K562 (cell line): ENCODE measurements at places on chromosomes 5 and 9. TPM values are rescaled to one million over a fixed set of nuclear protein-coding genes. Genes with fewer than 3 reads are reported as not detected.

DNA sequence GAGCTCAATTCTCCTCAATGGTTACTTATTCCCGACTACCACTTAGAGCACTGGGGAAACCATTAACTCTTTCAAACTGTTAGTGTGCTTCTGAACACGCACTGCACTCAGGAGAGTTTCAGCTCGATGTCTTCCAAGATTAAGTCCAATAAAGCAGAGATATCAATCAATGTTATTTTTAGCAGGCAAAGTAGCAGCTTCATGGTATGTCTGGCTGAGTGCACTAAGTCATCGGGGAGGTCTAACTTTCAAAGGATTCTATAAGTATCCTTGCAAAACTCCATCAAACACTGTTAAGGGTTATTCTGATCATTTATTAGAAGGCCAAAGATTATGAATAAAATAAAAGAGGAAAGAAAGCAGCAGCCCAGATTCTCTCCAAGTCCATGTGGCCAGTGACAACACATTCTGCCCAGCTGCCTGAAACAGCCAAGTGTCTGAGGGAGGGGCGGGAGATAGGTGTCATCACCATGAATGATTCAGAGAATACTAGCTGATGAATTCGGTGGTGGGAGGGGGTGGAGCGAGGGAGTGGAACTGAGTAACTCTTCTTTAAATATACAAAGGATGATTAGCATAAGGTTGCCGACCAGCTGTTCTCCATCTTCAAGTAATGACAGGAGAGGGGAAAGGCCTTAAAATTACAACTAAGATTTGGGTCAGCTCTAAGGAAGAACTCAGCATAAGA is 21.3 kb downstream of the NREP start:
- no peaks in the 10 kb centered on the region for H3K27me3 ChIP-seq
- H3K4me3 ChIP-seq, result no peak overlapping the region
- no peaks in the 10 kb centered on the region for H3K36me3 ChIP-seq

DNA sequence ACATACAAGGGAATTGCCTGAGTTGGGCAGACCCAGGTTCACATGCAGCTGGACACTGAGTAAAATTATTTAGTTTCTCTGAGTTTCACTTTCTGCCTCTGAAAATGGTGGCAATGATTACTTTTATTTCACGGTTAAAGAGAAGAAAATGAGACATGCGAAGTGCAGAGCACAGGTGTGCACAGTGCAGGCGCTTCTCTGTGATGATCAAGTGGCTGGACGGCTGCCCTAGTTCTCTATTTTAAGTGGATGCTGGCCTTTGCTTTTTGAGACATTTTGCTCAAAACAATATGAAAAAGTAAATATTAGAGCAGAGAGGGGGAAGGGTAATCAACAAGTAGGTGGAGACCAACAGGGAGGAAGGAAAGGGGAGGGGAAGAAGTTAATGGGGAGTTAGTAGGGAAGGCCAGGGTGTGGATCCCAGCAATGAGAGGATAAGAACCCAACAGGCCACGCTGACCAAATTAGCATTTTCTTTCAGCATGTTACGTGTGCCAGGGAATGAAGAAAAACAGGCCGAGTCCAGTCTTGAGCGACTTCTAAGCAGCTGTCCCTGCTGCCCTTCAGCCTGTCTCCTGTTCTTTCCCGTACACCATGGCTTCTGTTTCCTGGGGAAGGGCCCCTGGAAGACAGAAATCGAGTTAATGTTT is 16.1 kb downstream of the SNX18 start:
- H3K4me1 ChIP-seq, result no peaks in the 10 kb centered on the region
- DNase-seq, result no peak
- H3K36me3 ChIP-seq, result no peaks in the 10 kb centered on the region
- H3K27ac ChIP-seq, result no peak overlapping the region
- H3K27me3 ChIP-seq, result no peaks in the 10 kb centered on the region

DNA sequence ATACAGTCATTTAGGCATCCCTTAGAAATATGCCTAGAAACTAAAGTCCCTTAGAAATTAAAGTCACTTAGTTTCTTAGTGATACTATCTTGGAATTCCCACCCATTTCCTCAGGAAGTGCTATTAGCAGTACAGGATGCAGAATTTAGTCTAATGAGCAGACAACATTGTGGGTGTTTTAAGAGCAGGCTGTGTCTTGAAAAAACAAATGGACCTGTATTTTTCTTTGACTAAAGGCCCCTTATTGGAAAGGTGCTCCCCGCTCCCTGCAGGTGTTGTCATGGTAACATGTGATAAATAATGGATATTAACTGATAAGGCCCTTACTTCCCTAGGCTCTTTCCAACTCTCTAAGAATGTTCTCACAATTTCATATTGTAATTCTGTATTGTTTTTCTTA is 38.8 kb upstream of the STARD4 start:
- DNase-seq, result no peak
- H3K4me3 ChIP-seq, result no peak overlapping the region
- H3K27me3 ChIP-seq, result peaks cover 3% of the 10 kb centered on the region
- H3K27ac ChIP-seq, result no peak overlapping the region
- H3K4me1 ChIP-seq, result no peaks in the 10 kb centered on the region
- H3K36me3 ChIP-seq, result no peaks in the 10 kb centered on the region

DNA sequence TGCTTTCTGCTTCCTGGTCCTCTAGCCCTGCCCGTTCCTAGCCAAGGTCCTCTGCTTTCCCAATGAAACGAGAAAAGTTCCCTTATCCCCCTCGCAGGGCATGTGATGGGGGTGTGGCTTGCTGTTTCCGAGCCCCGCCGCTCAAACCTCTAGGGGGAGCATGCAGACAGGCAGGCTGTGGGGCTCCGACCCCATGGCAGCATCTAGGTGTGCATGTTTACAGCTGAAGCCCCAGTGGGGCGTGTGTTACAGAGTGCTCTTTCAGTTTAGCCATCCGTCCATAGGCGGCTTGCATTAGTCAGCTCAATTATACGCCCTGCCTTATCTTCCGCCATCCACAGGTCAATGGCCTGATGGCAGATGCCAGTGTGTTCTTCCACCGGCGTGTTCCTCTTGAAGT is 48.3 kb upstream of the SPATA31E1 start:
- H3K4me1 ChIP-seq, result no peaks in the 10 kb centered on the region; the same call in 2 of the 3 replicates
- peaks cover 26% of the 10 kb centered on the region for H3K27me3 ChIP-seq
- no peak overlapping the region for H3K27ac ChIP-seq

DNA sequence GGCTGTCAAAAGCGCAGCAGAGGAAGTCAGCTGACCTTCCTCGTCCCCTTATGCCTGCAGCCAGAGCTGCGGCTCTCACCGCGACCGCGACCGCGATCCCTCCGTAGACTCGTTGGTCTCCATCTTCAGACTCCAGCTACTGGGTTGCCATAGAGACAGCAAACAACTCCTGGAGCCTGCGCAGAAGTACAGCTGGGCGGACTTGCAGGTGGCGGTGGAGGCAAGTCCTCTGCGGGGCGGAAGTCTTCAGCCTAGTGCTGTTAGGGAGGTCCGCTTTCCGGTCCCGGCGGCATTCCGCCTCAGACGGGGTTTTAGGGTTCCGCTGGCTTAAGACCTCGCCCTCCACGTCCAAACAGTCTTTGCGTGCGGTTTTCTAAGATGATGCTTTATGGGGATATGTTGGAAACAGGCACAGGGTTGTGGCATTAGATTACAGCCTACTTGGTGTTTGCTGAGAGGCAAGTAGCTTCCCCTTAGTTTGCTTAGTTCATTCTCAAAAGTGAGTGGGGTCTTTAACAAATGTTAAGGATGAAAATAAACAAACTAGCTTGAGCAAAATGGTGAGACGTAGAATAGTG is at the start of gene SPAG8:
TSS of gene SPAG8 (minus strand) at position 238 of the 578 bp plus-strand sequence. CDS start at position 123, 115 bp downstream.
- peak; percentile 81 for DNase-seq
- no peaks in the 10 kb centered on the region for H3K27me3 ChIP-seq
- H3K4me3 ChIP-seq, result peak within 1 kb of the TSS; percentile 31

DNA sequence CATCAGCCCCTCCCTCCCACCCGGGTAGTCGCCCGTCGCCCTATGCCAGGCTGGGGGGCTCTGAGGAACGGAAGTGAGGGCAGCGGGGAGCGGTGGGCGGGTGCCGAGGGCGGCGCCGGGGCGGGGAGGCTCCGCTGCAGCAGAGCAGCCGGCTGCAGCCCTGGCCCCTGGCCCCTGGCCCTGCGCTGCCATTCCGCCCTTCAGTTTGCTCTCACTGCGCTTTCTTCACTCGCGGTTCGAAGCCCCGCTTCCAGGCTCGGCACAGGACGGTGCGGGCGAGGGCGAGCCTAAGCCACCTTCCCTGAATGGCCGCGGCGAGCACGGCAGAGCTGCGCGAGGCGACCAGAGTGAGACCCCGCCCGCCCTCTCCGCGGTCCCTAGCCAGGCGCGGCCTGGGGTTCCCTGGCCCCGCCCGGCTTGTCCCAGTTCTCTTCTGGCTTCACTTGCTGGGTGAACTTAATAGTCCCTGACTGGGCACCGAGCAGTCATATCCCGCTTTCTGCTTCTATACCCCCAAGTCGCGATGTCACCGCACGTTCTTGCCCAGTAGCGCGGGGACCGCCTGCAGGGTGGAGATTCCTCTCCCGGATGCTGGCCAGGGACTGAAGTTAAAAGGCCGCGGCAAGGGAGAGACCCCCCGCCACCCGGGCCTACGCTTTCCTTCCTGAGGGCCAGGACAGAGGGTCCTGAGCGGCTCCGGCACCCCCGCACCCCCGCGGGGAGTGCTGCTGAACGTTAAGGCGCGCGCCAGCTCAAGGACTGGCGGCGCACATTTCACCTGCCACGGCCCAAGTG is 623 bp upstream of the TRIM36 start:
- peak overlapping the region; percentile 61 for H3K4me3 ChIP-seq
- H3K4me1 ChIP-seq, result peaks cover 20% of the 10 kb centered on the region
- H3K27ac ChIP-seq, result no peak overlapping the region
- H3K27me3 ChIP-seq, result peaks cover 14% of the 10 kb centered on the region
- DNase-seq, result peak; percentile 29
- H3K36me3 ChIP-seq, result no peaks in the 10 kb centered on the region

DNA sequence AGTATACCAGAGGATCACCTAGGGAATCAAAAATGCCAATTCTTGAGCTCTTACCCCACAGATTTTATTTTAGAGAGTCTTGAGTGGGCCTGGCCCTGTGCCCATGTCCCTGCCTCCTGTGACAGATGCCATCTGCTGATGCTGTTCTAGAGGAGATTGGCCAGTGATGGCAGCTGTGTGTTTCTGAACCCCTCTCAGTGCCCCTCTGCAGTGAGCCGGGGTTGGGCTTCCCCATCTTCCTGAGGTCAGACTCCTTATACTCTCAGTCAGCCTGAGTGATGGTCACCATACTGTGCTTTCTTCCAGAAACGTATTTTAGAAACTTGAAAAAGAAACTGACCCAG is 6.1 kb downstream of the PTCD2 start:
- no peaks in the 10 kb centered on the region for H3K27me3 ChIP-seq
- no peak overlapping the region for H3K27ac ChIP-seq
- H3K36me3 ChIP-seq, result peaks cover 77% of the 10 kb centered on the region
- DNase-seq, result no peak
- H3K4me1 ChIP-seq, result no peaks in the 10 kb centered on the region; the same call in 1 of the 2 replicates

DNA sequence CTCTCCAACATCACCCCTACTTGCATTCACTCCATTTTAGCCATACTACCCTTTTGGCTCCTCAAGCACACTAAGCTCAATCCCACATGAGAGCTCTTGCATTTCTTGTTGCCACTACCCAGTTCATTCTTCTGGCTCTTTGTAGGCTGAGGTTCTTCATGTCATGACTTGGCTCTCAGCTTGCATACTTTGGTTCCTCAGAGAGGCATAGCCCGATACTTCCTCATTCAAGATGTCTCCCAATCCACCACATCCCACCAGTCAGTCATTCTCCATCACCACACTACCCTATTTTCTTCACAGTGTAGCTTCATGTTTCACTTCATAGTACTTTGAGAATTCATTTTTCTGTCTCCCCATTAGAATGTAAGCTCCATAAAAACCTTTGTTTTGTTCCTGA is 116.7 kb downstream of the NR6A1 start:
- no peak for DNase-seq
- H3K4me1 ChIP-seq, result peaks cover 18% of the 10 kb centered on the region; the same call in 2 of the 3 replicates
- H3K27ac ChIP-seq, result no peak overlapping the region
- peaks cover 2% of the 10 kb centered on the region; the same call in 1 of the 3 replicates for H3K36me3 ChIP-seq

GRCh38 chr9:17291766-17292165 is 156.9 kb downstream of the CNTLN start:
- no peak overlapping the region for H3K4me3 ChIP-seq
- no peak overlapping the region for H3K27ac ChIP-seq
- no peaks in the 10 kb centered on the region for H3K4me1 ChIP-seq
- H3K27me3 ChIP-seq, result no peaks in the 10 kb centered on the region

DNA sequence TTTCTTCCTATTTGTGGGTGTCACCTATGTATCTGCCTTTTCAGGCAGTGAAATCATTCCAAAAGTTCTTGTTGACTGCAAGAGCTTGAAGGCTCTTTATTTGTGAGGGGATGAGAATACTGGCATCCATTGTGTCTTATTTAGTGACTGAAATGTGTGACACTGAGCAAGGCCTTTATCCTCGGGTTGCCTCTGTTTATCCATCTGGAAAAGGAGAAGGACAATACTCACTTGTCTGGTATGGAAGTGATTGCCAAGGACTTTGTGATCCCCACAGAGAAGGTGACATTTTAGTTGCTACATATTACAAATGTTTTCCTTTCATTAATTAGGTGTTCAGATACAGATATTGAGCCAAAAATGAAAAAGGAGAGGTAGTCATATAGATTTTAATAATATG is 80.2 kb downstream of the ARRDC3 start:
- no peak overlapping the region for H3K27ac ChIP-seq
- H3K36me3 ChIP-seq, result no peaks in the 10 kb centered on the region

- H3K27me3 ChIP-seq, result peaks cover 7% of the 10 kb centered on the region; the same call in 2 of the 3 replicates
- peaks cover 16% of the 10 kb centered on the region for H3K4me1 ChIP-seq
- no peak overlapping the region for H3K27ac ChIP-seq
- DNase-seq, result no peak
- H3K36me3 ChIP-seq, result no peaks in the 10 kb centered on the region
Measured at GRCh38 chr5:180673371-180674089, 24.1 kb upstream of the FLT4 start.

- no peak overlapping the region for H3K4me3 ChIP-seq
- DNase-seq, result no peak
- H3K4me1 ChIP-seq, result no peaks in the 10 kb centered on the region
- no peak overlapping the region for H3K27ac ChIP-seq
Measured at GRCh38 chr9:124163760-124164255, 93.9 kb upstream of the NEK6 start.

GRCh38 chr9:105275111-105275510 is 30.7 kb downstream of the SLC44A1 start:
- no peak for DNase-seq
- H3K4me3 ChIP-seq, result no peak overlapping the region
- no peak overlapping the region for H3K27ac ChIP-seq

CETN3 gene
- 42.8 and 43.3 TPM in 2 replicates for total RNA-seq

TAF11L10 gene
- 0.53 TPM in 1 of 2 replicates, not detected in the other for total RNA-seq

PRLR gene
- total RNA-seq, result 0.02 and 0.25 TPM in 2 replicates

SPATA31C1 gene
- total RNA-seq, result 0.07 TPM in 1 of 2 replicates, not detected in the other

SPINK4 gene
- 0.80 TPM in 1 of 2 replicates, not detected in the other for total RNA-seq

ZNF658 gene
- 0.78 and 0.98 TPM in 2 replicates for total RNA-seq

NEURL1B gene
- 0.04 TPM in 2 replicates for total RNA-seq

SLC36A3 gene
- not detected in 2 replicates for total RNA-seq

ADAMTS13 gene
- 0.07 TPM in 1 of 2 replicates, not detected in the other for total RNA-seq

FKTN gene
- total RNA-seq, result 10.1 and 10.4 TPM in 2 replicates
